Endothelial cell (in vitro differentiated cells): ENCODE measurements at places on chromosomes 4 and X. TPM values are rescaled to one million over a fixed set of nuclear protein-coding genes. Genes with fewer than 3 reads are reported as not detected.

GRCh38 chrX:13808865-13809264 is 8.0 kb downstream of the GPM6B start:
- no peaks in the 10 kb centered on the region for H3K4me1 ChIP-seq
- H3K27me3 ChIP-seq = no peaks in the 10 kb centered on the region
- H3K36me3 ChIP-seq = no peaks in the 10 kb centered on the region
- DNase-seq = no peak

DNA sequence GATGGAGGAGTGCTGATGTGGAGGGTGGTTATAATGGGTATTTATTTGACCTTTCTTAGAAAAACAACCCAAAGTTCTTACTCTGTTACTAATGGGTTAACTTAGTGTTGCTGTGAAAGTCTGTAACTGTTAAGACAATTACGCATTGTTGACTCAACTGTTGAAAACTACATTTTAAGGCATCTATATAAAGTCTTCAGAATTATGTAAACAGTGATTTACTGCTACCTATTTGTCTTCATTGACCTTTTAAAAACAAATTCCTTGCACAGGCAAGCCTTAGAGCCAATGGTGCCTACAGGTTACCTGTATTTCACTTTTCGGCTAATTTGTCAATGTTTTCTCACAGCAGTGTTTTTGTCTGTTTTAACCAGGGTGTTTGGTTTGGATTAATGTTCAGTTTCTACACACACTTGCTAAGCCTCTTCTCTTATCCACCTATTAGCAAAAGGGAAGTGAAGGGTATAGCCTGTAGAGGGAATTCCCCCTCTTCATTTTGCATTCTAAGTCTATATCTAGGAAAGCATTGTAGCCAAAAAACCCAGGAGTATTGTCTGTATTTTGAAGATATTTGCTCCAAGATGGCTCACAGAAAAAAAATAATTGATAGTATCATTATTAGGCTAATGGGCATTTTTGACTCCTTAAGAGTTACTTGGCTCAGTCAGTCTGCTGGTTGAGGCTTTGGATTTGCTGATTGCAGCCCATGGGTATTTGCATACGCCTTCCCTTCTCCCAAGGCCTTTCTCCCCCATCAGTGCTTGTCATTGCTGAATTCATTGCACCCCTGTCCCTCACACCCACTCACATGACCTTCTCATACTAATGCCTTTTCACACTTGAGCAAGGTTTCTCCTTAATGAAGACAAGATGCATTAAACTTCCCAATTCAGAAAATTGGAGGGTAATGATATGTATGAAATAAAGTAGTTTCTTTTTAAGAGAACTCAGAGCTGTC is 30.5 kb downstream of the AFF1 start:
- H3K4me3 ChIP-seq = no peak overlapping the region

DNA sequence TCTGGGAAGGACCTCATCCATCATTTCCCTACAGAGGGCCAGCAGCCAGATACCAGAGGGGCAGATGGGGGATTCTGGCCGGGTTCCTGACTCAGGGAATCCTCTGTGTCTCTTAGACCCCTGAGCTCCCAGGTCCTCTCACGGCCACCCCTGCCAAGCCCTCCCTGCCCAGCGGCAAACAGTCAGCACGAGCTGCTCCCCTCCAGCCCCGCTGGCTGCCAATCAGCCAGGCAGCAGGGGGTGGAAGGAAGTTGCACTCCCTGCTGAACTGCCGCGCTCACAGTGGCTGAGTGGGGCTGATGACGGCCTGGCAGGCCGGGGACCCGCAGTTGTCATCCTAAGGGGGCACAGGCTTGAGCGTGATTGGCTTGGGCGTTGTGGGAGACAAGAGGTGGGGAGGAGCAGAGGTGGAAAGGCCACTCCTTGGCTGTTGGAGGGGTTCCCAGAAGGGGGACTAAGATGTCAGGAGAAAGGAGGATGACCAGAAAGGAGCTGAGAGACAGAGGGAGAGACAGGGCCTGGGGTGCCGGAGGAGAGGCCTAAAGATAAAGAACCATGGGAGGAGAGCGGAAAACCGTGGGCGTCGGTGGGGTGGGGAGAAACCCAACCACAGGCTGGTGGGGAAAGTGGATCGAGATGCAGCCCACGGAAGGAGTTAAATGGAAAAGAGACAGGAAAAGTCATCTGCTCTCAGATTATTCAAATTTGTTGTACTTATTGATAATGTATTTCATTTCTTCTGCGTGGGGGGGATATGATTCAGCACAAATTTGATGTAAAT is 4.4 kb upstream of the CCDC149 start:
- no peak for DNase-seq
- H3K36me3 ChIP-seq = peaks cover 3% of the 10 kb centered on the region
- H3K27ac ChIP-seq = no peak overlapping the region
- H3K4me1 ChIP-seq = peaks cover 3% of the 10 kb centered on the region

DNA sequence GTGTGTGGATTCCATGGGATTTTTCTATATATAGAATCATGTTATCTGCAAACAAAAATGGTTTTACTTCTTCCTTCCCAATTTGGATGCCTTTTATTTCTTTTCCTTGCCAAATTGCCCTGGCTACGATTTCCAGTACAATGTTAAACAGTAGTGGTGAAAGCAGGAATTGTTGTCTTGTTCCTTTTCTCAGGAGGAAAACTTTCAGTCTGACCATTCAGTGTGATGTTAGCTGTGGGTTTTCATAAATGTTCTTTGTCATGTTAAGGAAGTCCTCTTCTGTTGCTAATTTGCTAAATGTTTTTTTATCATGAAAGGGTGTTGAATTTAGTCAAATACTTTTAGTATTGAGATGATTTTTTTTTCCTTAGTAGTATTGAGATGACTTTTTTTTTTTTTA is 10.9 kb downstream of the SAP30 start:
- DNase-seq = no peak
- no peaks in the 10 kb centered on the region for H3K27me3 ChIP-seq
- no peaks in the 10 kb centered on the region for H3K36me3 ChIP-seq
- no peak overlapping the region for H3K27ac ChIP-seq
- H3K4me1 ChIP-seq = peaks cover 14% of the 10 kb centered on the region

DNA sequence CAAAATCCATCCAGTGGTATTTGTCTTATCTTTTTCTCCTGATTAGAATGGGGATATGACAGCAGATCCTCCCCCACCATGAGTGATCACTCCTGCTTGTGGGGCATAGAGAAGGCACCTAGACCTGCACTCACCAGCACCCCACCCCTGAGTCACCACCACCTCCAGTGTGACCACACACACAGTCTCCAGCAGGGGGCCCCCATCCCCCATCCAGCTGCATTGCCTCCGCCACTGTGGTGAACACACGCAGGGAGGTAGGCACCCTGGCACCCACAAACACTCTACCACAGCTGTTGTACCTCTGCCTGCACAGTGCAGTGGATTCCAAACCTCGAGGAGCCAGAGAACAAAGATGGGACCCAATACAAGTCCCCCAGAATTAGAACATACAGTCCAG is 9.0 kb upstream of the MAGEA8 start:
- no peaks in the 10 kb centered on the region for H3K4me1 ChIP-seq
- no peak overlapping the region for H3K27ac ChIP-seq
- H3K36me3 ChIP-seq = no peaks in the 10 kb centered on the region
- DNase-seq = peak; percentile 55
- H3K27me3 ChIP-seq = peaks cover 4% of the 10 kb centered on the region

The APLN gene
- total RNA-seq = 3.5 TPM

GRCh38 chr4:180084561-180084960 is 2158.6 kb upstream of the TENM3 start:
- H3K4me1 ChIP-seq = no peaks in the 10 kb centered on the region
- H3K27me3 ChIP-seq = peaks cover 4% of the 10 kb centered on the region
- H3K36me3 ChIP-seq = no peaks in the 10 kb centered on the region
- no peak for DNase-seq
- no peak overlapping the region for H3K27ac ChIP-seq

The OTC gene
- not detected for total RNA-seq

The FAM184B gene
- total RNA-seq = 0.08 TPM

The PAGE1 gene
- not detected for total RNA-seq

DNA sequence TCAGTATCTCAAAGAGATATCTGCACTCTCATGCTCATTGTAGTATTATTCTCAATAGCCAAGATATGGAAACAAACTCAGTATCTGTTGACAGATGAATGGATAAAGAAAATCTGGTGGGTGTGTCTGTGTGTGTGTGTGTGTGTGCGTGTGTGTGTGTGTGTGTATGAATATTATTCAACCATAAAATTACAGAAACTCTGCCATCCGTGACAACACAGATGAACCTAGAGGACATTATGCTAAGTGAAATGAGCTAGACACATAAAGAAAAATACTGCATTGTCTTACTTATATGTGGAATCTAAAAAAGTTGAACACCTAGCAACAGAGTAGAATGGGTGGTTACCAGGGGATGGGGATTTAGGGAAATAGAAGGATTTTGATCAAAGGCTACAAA is 13.2 kb downstream of the XKRX start:
- H3K36me3 ChIP-seq = no peaks in the 10 kb centered on the region
- H3K4me1 ChIP-seq = no peaks in the 10 kb centered on the region
- H3K4me3 ChIP-seq = no peak overlapping the region

The STPG2 gene
- 2.5 TPM for total RNA-seq

GRCh38 chr4:151652841-151653547 is 107.8 kb downstream of the GATB start:
- no peak overlapping the region for H3K27ac ChIP-seq
- no peak overlapping the region for H3K4me3 ChIP-seq
- no peaks in the 10 kb centered on the region for H3K36me3 ChIP-seq
- DNase-seq = no peak
- peaks cover 3% of the 10 kb centered on the region for H3K27me3 ChIP-seq

- H3K27me3 ChIP-seq = peaks cover 8% of the 10 kb centered on the region
- H3K4me1 ChIP-seq = peaks cover 10% of the 10 kb centered on the region
- no peaks in the 10 kb centered on the region for H3K36me3 ChIP-seq
- H3K4me3 ChIP-seq = peak overlapping the region; percentile 16
- no peak overlapping the region for H3K27ac ChIP-seq
Observed at GRCh38 chrX:150360331-150360730, 2.8 kb upstream of the MAMLD1 start.

DNA sequence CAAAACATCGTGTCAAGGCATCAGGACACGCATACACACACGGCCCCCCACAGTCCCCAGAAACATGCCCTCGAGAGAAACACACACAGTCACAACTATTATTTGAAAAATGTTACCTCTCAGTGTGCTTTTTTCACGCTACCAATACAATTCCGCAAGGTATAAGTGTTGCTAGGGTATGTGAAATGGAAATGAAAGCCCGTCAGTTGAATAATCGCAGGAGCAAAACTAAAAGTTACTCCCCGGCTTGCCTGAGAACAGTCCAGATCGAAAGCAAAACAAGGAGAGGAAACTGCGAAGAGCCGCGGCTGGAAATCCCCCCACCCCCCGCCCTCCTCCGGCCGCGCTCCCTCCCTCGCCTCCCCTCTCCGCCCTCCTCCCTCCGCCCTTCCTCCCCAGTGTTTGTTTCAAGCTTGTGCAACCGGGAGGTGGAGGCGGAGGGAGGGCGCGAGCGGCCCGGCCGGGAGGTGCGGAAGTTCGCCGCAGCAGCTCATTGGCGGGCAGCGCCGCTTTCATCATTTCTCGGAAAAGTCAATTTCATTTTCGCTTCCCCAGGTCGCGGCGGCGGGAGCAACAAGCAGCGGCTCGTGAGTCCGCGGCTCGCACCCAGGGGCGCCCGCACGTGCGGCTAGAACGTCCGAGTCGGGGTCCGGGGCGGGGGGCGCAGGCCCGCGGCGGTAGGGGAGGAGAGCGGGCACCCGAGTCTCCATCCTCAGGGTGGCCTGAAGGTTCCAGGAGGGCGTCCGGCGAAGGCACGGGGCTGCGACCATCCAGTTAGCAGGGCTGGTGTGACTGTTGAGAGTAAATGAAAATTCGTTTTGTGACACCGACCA is at the start of gene IRF2:
IRF2 (minus strand) TSS at position 288 of the 833 bp plus-strand sequence. CDS start 45,486 bp downstream, outside the sequence.
- H3K27me3 ChIP-seq = peaks cover 29% of the 10 kb centered on the region
- H3K4me1 ChIP-seq = peaks cover 43% of the 10 kb centered on the region
- H3K27ac ChIP-seq = peak within 1 kb of the TSS; percentile 100
- peaks cover 9% of the 10 kb centered on the region for H3K36me3 ChIP-seq
- peak; percentile 91 for DNase-seq
- peak within 1 kb of the TSS; percentile 100 for H3K4me3 ChIP-seq
